ENCODE measurements at places on chromosomes 11 and 22. TPM values are rescaled to one million over a fixed set of nuclear protein-coding genes. Genes with fewer than 3 reads are reported as not detected.

MPZL2 gene
- total RNA-seq, result 0.18 TPM

CDON gene
- total RNA-seq, result 29.6 TPM

HTR3B gene
- total RNA-seq, result not detected

CBLIF gene
- not detected for total RNA-seq

IL17RA gene
- total RNA-seq, result 13.4 TPM

SGSM1 gene
- total RNA-seq, result not detected

RAB3IL1 gene
- 3.9 TPM for total RNA-seq

CTSW gene
- not detected for total RNA-seq

TSPAN4 gene
- 281 TPM for total RNA-seq

WBP2NL gene
- not detected for total RNA-seq

DCDC1 gene
- not detected for total RNA-seq

NRIP3 gene
- total RNA-seq, result 9.7 TPM

SCGB1A1 gene
- total RNA-seq, result not detected

CCDC73 gene
- total RNA-seq, result not detected

SAA4 gene
- total RNA-seq, result not detected
